A549 treated with AZD2906 at 1 μM for 4 hours (cell line): ENCODE measurements at places on chromosomes 1 and 21. TPM values are rescaled to one million over a fixed set of nuclear protein-coding genes. Genes with fewer than 3 reads are reported as not detected.

Gene THEM5
- total RNA-seq, result 0.06 TPM in 1 of 5 replicates, not detected in the others

Gene SPRR4
- total RNA-seq, result not detected in 5 replicates

Gene OR2M3
- total RNA-seq, result not detected in 5 replicates

Gene LGALS8
- 27.7 to 42.2 TPM (median 27.9 TPM) in 5 replicates for total RNA-seq

Gene CXADR
- 9.6 to 16.1 TPM (median 12.1 TPM) in 5 replicates for total RNA-seq

Gene KIF17
- total RNA-seq, result 1.8 to 2.5 TPM (median 2.1 TPM) in 5 replicates

Gene TSSK3
- 0.29 TPM in 1 of 5 replicates, not detected in the others for total RNA-seq

Gene ZNF683
- not detected in 5 replicates for total RNA-seq

Gene OR2T35
- not detected in 5 replicates for total RNA-seq

Gene RGSL1
- total RNA-seq, result not detected in 5 replicates

Gene FBLIM1
- 19.2 to 31.4 TPM (median 27.5 TPM) in 5 replicates for total RNA-seq

Gene ITLN2
- total RNA-seq, result 0.64 to 0.98 TPM (median 0.83 TPM) in 5 replicates

Gene OR2L5
- total RNA-seq, result not detected in 5 replicates

Gene UQCRHL
- total RNA-seq, result 5.5 to 7.6 TPM (median 6.6 TPM) in 5 replicates

Gene PADI1
- 1.0 to 1.4 TPM (median 1.1 TPM) in 5 replicates for total RNA-seq

Gene RGS18
- not detected in 5 replicates for total RNA-seq

Gene MROH7
- 0.02 TPM in 1 of 5 replicates, not detected in the others for total RNA-seq

Gene NGF
- 0.38 to 0.91 TPM (median 0.59 TPM) in 5 replicates for total RNA-seq

Gene EEIG2
- 3.6 to 6.3 TPM (median 4.9 TPM) in 5 replicates for total RNA-seq

Gene HCRTR1
- 0.09 TPM in 1 of 5 replicates, not detected in the others for total RNA-seq

Gene DIRAS3
- 0.78 to 1.3 TPM (median 1.2 TPM) in 5 replicates for total RNA-seq

Gene FNDC10
- total RNA-seq, result 5.4 to 9.3 TPM (median 8.3 TPM) in 5 replicates

Gene SMG5
- 38.1 to 44.8 TPM (median 41.8 TPM) in 5 replicates for total RNA-seq

Gene FAM72D
- total RNA-seq, result 4.5 to 6.4 TPM (median 5.5 TPM) in 5 replicates

Gene NTNG1
- not detected in 5 replicates for total RNA-seq

Gene BNIPL
- 0.04 to 0.16 TPM (median 0.15 TPM) in 5 replicates for total RNA-seq

Gene PRRX1
- total RNA-seq, result 0.06 TPM in 1 of 5 replicates, not detected in the others

Gene NCF2
- 1.2 to 2.5 TPM (median 1.5 TPM) in 5 replicates for total RNA-seq

Gene DPYD
- 1.3 to 2.4 TPM (median 1.9 TPM) in 5 replicates for total RNA-seq

Gene NBPF6
- total RNA-seq, result 0.02 TPM in 1 of 5 replicates, not detected in the others

Gene MTF2
- total RNA-seq, result 9.8 to 14.3 TPM (median 10.8 TPM) in 5 replicates

Gene PRR9
- total RNA-seq, result 0.05 TPM in 1 of 5 replicates, not detected in the others

Gene LRRC3
- 1.8 to 2.4 TPM (median 2.1 TPM) in 5 replicates for total RNA-seq

Gene CLDN17
- total RNA-seq, result not detected in 5 replicates

Gene GBP3
- 0.67 to 1.4 TPM (median 0.95 TPM) in 5 replicates for total RNA-seq

Gene CD1E
- total RNA-seq, result not detected in 5 replicates

Gene IQCC
- 1.4 to 2.1 TPM (median 1.8 TPM) in 5 replicates for total RNA-seq

Gene DISC1
- total RNA-seq, result 0.10 to 0.31 TPM (median 0.22 TPM) in 5 replicates

Gene PAX7
- total RNA-seq, result 0.75 to 0.88 TPM (median 0.85 TPM) in 5 replicates

Gene GJA5
- total RNA-seq, result 0.02 to 0.07 TPM in 2 of 5 replicates, not detected in the others

Gene APOBEC4
- total RNA-seq, result not detected in 5 replicates

Gene TENT5C
- 0.06 to 0.13 TPM (median 0.09 TPM) in 5 replicates for total RNA-seq

Gene NUDT4B
- total RNA-seq, result 1.2 to 3.2 TPM (median 2.0 TPM) in 5 replicates

Gene MROH9
- not detected in 5 replicates for total RNA-seq

Gene FCGR3A
- not detected in 5 replicates for total RNA-seq

Gene OXCT2
- total RNA-seq, result 0.33 to 0.89 TPM (median 0.67 TPM) in 5 replicates

Gene ATXN7L2
- 1.2 to 2.8 TPM (median 2.2 TPM) in 5 replicates for total RNA-seq

Gene B3GALT5
- 0.08 to 0.18 TPM (median 0.10 TPM) in 5 replicates for total RNA-seq

Gene SETDB1
- 20.7 to 23.2 TPM (median 21.6 TPM) in 5 replicates for total RNA-seq

Gene AGMAT
- 6.0 to 7.2 TPM (median 6.7 TPM) in 5 replicates for total RNA-seq

Gene LHX8
- total RNA-seq, result 0.62 to 1.0 TPM (median 0.93 TPM) in 5 replicates

Gene HES2
- 3.1 to 6.0 TPM (median 4.8 TPM) in 5 replicates for total RNA-seq

Gene NEK7
- total RNA-seq, result 11.1 to 16.9 TPM (median 14.9 TPM) in 5 replicates

Gene REN
- not detected in 5 replicates for total RNA-seq

Gene OLIG1
- not detected in 5 replicates for total RNA-seq

Gene IQGAP3
- total RNA-seq, result 13.7 to 19.1 TPM (median 15.6 TPM) in 5 replicates

Gene KIF14
- 6.9 to 11.2 TPM (median 9.2 TPM) in 5 replicates for total RNA-seq

Gene TRIM67
- total RNA-seq, result 0.07 to 0.17 TPM (median 0.12 TPM) in 5 replicates
